ENCODE measurements at places on chromosomes 12 and 14.

DNA sequence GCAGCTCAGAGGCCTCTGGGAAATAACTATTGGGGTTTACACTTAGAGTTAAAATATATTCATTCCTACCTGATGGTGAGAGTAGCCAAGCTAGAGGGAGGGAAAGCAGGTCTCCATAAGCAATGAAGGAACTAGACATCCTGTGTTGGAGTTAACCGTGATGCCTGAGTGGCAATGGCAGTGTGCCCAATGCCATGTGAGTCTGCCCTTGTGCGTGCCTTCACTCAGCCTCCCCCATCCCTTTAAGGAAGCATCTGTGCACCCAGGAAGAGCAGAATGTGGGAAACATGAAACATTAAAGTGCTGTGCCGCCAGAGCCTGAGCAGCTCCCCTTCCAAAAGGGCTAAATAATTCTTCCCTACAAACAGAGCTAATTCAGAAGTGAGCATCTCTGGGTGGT is 76.3 kb downstream of the COX16 start:
- DNase-seq = no peak

DNA sequence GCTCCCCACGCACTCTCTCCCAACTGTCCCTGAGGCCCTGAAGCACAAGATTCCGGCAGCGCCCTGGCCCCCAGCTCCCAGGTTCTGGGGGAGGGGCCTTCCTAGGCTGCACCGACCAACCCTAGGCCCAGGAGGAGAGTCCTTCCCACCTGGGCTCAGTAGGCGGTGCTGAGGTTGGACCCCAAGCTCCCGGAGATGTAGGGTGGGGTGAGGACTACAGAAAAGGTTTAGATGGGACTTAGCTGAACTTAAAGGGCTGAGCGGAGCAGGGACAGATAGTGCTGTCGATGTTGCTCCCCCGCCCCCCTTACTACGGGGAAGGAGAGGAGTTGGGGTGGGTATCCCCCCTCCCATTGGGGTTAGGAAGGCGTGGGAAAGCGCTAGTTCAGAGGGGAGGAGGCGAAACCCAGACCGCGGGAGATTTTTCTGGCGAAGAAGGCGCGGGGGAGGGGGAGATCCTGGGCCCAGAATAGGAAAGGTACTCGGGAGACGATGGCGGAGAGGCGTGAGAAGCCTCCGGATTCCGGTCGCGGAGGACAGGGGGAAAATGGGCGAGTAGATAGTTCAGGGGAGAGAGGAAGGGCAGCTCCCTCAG is 4.2 kb upstream of the BAZ2A start:
- DNase-seq = peak; percentile 8

DNA sequence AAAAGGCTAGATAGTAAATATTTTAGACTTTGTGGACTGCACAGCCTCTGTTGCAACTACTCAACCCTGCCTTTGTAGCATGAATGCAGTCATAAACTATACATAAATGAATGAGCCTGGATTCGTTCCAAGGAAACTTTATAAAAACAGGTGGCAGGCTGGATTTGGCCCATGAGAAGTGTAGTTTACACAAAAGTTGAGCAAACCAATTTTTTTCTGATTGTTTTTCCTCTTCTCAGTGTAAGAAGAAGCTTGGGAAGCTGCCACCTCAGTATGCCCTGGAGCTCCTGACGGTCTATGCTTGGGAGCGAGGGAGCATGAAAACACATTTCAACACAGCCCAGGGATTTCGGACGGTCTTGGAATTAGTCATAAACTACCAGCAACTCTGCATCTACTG is 9.5 kb downstream of the OAS1 start:
- DNase-seq = no peak

DNA sequence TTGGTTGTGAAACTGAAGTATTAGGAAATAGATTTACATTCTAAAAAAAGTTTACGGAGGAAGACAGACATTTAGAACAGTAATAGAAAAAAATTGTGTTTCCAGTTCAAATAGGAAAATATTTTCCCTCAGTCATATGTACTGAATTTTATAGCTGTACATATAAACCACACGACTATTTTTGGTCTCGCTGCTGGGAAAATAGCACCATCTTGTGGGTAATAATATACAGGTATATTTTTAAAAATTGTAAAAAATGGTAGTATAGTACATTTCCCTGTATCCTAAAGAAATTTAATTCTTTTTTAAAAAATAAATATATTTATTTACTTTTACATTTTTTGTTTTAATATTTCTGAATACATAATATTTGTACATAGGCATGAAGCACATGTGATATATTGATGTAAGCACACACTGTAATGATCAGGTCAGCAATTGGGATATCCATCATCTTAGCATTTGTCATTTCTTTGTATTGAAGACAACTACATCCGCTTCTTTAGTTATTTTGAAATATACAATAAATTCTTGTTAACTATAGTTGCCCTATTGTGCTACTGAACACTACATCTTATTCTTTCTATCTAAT is 168.6 kb downstream of the ALX1 start:
- DNase-seq = no peak

DNA sequence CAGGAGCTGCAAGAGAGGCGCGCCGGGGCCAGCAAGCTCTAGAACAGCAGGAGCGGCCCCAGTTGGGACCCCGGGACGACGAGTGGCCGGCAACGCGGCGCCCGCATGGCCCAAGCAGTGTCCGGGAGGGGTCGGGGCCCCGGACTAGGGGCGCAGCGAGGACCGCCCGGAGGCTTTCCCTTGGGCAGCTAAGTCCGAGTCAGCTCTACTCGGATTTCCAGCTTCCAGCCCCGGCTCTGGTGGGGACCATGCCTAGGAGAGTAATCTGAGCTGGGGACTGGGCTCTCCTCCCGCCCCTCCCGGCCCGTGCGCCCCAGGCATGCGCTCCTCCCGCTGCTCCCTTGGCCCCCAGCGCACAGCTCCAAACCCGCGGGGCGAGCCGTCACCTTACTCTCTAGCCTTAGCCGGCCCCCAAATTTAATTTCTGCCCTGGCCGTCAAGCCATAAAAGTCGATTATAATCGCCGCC is 41.6 kb upstream of the CAPRIN2 start:
- no peak for DNase-seq
